ENCODE measurements at places on chromosomes 13 and 19. TPM values are rescaled to one million over a fixed set of nuclear protein-coding genes. Genes with fewer than 3 reads are reported as not detected.

KCNC3 gene
- 0.84 TPM for total RNA-seq

GPR18 gene
- 0.56 TPM for total RNA-seq

CBARP gene
- total RNA-seq: 0.05 TPM

PPM1N gene
- 0.17 TPM for total RNA-seq

SSC5D gene
- 0.84 TPM for total RNA-seq

GRCh38 chr13:79194727-79195126, 211.3 kb downstream of the RBM26 start:
- no peak for DNase-seq

DNA sequence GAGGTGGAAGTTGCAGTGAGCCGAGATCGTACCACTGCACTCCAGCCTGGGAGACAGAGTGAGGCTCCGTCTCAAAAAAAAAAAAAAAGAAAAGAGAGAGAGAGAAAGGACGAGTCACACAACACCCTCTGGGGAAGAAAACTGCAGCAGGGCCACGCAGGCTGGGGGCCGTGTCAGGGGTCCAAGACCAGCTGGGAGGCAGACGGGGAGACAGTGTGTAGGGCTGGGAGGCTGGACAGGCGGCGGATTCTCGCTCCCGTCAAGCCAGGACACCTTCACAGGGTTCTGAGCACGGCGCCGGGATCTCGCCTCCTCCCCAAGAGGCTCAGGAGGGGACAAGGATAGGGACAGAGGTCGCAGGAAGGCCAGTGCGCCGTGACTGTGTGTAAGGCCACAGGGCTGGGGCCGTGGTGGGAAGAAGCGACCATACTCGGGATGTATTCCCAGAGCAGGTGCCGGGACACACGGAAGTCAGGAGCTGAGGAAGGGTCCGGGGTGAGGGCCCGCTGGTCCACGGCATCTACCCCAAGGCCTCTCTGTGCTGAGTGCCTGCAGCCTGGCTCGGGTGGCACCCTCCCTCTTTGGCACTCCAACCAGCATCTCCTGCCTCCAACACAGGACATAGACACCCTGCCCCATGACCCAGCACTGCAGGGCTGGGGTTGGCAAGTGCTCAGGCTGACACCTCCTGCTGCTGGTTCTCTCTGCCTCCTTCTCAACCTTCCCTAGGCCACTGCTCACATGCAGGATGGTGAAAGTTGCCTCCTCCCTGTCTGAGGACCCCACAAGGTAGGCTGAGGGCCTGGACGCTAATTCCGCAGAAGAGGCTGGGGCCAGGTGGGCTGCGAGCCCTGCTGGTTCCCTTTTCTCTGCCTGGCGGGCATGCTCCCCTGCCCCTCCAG, 21.2 kb downstream of the ZNF787 start:
- no peak for DNase-seq

DNA sequence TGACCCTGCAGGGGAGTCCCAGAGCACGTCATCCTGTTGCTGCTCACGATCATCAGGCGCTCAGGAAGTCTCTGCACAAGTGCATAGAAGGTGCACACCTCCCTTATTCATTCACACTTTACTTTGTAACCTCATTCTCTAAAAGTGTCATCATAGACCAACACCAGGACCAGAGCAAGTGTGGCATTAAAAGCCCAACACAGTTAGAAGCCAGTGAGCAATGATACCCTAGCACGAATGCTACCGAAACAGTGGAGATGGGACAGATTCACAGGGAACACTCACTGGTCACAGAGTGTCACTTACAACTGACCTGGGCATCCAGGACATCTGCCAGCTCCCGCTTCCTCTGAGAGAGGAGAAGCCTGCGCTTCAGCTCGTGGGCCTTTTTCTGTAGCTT, 17.0 kb downstream of the HAUS8 start:
- DNase-seq: no peak

- DNase-seq: no peak
These were observed 215.2 kb downstream of the NBEA start for GRCh38 chr13:35157143-35157755.

- no peak for DNase-seq
These were observed 6.2 kb downstream of the SPRY2 start for GRCh38 chr13:80334597-80335260.

DNA sequence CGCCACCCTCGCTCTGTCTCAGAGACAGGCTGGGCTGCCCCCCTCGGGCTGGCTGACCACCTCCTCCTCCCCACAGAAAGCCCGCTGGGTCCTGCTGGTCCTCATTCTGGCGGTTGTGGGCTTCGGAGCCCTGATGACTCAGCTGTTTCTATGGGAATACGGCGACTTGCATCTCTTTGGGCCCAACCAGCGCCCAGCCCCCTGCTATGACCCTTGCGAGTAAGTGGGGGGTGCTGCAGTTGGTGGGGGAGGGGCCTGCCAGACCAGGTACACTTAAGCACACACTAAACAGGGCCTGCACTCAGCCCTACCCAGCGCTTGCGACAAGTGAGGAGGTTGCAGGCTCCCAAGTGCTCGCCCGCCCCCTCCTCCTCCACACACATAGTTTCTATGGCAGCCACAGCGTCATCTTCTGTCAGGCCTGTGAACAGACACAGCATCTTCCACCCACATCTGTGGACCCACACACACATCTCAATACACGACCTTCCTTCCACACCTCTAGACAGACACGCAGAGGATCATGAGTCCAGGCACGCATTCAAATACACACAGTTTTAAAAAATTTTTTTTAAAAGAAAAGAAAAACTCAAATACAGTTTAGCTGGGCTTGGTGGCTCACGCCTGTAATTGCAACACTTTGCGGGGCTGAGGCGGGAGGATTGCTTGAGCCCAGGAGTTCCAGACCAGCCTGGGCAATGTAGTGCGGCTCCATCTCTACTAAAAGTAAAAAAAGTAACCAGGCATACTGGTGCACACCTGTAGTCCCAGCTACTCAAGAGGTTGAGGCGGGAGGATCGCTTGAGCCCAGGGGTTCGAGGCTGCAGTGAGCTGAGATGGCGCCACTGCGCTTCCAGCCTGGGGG, 18.4 kb downstream of the PLD3 start:
- no peak for DNase-seq

GRCh38 chr13:94656766-94657165, 55.1 kb downstream of the GPR180 start:
- DNase-seq: no peak

GRCh38 chr13:79522583-79522982, 41.6 kb downstream of the NDFIP2 start:
- DNase-seq: no peak

GRCh38 chr13:32503727-32504126, 34.9 kb downstream of the N4BP2L2 start:
- no peak for DNase-seq

DNA sequence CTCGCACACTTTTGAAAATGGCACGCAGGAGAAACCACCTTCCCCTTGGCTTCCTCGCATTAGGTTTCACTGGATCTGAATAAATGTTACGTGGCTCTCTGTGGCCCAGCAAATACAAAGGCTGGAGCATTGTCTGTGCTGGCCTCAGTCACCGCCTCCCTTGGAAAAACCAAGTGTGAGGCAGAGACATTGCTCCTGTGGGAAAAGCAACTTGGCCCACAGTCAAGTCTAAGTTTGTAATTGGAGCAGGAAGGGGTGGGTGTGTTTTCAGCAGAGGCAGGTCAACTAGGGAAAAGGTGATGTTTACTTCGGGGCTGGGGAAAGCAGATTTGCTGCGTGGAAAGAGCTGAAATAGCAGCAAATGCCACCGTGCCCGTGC, 101.6 kb downstream of the IRS2 start:
- DNase-seq: peak; percentile 50

GRCh38 chr13:111370570-111371535, 50.4 kb downstream of the TEX29 start:
- DNase-seq: no peak

DNA sequence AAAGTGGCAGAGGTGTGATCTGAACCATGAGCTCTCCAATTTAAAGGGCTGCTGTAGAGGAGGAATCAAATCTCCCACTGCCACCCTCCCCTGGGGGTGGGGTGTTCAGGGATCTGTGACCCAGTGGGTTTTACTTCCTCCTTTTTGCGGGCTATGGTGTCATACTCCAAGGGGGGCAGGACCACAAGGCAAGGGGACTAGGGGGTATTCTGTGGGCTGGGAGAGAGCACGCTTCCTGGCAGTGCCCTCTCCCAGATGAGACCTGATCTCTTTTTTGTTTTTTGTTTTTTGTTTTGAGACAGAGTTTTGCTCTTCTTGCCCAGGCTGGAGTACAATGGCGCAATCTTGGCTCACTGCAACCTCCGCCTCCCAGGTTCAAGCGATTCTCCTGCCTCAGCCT, 10.3 kb downstream of the PLD3 start:
- no peak for DNase-seq

DNA sequence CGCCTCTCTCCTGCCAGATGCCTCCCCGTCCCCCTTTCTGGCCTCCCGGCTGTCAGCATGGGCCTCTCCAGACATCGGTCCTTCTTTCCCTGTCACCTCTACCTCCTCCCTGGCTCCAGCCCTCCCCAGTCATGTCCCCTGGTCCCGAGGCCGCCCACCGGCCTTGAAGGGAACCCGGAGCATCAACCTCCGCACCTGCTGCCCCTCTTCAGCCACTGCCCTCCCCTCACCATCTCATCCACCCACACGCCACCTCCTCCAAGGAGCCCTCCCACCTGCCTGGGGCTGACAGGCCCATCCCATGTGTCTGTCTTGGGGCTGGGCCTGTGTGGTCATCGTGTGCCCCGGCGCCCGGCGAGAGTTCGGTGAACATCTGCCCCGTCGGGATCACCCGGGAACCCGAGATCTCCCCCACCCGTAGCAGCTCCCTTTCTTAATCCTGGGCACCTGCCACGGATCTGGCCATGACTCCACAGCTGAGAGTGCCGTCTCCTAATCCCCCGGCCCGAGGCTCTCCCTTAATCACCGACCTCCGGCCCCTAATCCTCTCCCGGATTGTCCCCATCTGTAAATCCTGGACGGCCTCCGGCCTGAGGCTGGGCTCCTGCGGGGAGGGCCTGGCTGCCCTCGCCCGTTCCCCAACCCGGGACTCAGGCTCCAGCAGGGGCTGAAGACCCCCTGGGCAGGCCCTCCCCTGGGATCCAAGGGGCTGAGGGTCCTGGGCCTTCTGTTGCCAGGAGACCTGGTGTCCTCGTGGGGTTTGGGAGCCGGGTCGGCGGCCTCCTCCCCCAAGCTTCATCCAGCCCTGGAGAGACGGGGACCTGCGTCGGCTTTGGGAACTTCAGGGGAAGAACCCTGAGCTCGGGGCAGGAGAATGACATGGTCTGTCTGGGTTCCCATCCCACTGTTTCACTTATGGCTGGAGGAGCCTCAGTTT, 5.9 kb downstream of the HCN2 start:
- DNase-seq: no peak

DNA sequence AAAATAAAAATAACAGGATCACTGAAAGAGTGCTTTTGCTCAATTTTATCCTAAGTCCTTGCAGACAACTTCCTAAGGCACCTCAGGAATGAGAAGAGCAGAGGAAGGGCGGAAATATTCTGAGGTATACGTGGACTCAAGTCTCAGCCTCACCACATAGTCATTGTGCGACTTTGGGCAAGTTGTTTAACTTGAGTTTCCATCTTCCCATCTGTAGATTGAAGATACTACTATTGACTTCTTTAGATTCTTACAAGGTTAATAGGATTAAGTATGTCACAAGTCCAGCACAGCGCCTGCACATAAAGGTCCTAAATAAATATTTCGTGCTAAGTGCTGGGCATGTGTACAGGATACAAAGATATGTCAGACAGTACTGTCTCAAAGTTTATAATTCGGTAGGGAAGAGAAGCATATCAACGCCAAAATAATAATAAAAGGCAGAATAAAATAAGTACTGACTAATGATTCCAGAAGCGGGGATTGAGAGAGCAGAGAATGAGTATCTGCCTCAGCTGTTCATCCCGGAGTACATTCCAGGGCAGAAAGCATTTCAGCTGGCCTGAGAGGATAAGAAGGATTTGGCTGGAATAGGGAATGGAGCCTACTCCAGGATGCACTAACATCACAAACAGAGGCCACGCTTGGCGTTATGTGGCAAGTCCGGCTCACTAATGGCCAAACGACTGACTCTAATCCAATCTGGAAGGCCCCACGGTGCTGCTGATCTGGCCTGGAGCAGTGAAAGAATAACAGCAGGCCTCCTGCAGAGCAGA, 139.7 kb downstream of the FLT1 start:
- no peak for DNase-seq

GRCh38 chr13:45925151-45925550, 73.6 kb upstream of the SIAH3 start:
- DNase-seq: no peak

- no peak for DNase-seq
These were observed 6.3 kb downstream of the GPR18 start for GRCh38 chr13:99251921-99252320.

GRCh38 chr19:1220976-1221903, 15.7 kb downstream of the STK11 start:
- no peak for DNase-seq

DNA sequence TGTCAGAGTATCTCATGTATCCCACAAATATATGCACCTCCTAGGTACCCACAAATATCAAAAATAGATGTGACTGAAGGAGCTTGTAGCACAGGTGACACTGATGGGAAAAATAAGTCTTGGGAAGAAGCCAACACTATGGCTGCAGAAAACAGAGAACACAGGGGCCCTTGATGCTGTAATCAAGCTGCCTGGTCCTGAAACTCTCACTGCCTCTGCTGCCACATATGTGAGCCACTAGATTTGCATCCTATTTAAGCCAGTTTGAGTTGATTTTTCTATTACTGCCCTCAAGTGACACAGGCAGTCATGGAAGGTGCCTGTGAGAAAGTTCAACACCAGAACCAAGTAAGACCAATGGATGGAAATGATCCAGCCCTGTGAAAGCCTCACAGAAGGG, 720.8 kb downstream of the UQCRFS1 start:
- no peak for DNase-seq

GRCh38 chr13:54185101-54185500, 1156.5 kb downstream of the OLFM4 start:
- no peak for DNase-seq

- no peak for DNase-seq
These were observed 791.7 kb upstream of the PCDH20 start for GRCh38 chr13:62207388-62207787.

GRCh38 chr13:110216398-110217041, 90.4 kb downstream of the COL4A1 start:
- DNase-seq: no peak

GRCh38 chr13:77213644-77214043, 113.2 kb downstream of the MYCBP2 start:
- no peak for DNase-seq

DNA sequence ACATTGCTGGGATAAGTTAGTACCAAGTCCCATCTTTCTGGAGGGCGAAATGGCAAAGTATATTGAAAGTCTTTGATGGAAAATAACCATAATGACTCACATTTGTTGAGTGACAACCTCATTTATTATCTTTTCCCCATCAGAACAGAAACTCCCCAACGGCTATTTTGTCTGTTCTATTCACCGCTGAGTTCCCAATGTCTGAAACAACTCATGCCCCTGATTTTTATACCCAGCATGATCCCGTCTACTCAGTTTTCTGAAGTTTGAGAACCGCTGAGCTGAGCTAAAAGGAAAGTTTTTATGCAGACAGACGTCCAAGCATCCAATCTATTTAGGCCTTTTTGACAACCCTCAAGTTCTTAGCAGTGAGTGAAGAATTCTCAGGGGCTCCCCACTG, 7.8 kb upstream of the TINCR start:
- DNase-seq: no peak

Measured in liver (tissue), 10 donors.